ENCODE measurements at places on chromosomes 5 and 9.

DNA sequence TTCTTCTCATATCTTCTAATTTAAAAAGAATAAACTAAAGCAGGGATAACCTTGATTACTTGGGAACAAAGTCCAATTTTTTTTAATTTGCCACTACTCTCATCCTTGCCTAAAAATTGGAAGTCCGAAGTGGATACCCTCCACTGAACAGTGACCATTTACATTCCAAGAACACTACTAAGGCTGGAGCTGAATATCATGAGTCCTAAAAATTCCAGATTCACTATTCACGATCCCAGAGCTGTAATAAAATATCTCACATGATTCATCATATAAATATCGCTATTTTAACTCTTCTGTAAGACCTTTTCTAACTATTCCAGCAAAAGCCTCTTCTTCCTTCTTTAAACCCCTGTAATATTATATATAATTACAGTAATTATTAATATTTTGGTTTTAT is 57.4 kb downstream of the ATPSCKMT start:
- no peak for DNase-seq

- DNase-seq = no peak
Measured at GRCh38 chr5:34045023-34045422, 2.0 kb upstream of the C1QTNF3 start.

GRCh38 chr9:69677931-69678330 is 5.8 kb upstream of the APBA1 start:
- no peak for DNase-seq

- DNase-seq = no peak
Measured at GRCh38 chr5:75048457-75048953, 3.9 kb downstream of the GCNT4 start.

GRCh38 chr9:111531716-111532115 is 6.7 kb downstream of the ZNF483 start:
- DNase-seq = no peak

GRCh38 chr5:74948031-74948546 is 81.9 kb upstream of the FAM169A start:
- no peak for DNase-seq

DNA sequence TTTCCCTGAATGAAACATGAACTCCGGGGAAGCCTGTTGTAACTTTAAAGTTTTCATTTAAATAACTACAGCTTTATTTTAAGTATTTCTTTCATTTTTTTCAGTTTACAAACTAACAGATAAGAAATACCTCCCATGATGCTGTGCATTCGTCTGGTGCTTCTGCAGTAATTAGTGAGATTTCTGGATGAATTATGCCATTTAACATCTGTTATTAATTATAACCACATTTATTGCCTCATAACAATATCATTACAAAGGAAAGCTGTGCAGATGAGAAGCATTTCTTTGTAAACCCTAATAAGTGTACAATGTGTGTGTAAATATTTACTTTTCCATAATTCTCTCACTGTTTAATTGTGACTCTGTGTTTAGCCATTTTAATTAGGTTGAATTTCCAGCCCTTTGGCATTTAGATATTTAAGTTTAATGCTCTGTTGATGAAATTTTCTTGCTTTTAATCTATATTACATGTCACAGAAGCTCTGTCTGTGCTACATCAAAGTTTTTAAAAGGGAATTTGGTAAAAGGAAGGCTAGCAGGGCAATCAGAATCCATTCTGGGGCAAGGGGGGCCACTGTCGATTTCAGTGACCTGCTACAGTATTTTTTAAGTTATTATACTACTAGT is 418.0 kb downstream of the SPATA31D1 start:
- no peak for DNase-seq

GRCh38 chr5:73747696-73748380 is 121.8 kb downstream of the ARHGEF28 start:
- no peak for DNase-seq

DNA sequence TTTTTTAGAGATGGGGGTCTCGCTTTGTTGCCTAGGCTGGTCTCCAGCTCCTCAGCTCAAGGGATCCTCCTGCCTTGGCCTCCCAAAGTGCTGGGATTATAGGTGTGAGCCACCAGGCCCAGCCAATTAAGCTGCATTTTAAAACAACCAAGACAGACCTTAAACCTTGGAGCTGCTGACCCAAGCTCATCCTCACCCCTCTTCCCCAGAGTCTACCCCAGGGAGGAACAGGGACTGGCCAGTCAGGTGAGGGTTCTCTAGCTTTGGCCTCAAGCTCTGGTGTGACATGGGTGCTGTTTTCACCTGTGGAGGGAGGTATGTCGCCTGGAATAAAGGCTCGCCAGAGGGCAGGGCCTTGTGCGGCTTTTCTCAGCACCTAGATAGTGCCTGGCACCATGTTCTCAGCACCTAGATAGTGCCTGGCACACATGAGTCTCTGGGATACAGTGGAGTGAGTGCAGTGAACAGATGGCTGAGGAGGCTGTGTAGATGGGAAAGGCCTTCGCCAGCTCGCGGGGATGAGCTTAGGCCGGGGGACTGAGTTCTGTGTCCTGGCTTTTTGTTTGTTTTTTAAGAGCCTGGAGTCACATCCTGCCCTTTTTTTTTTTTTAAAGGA is 7.4 kb downstream of the CDK9 start:
- DNase-seq = no peak

DNA sequence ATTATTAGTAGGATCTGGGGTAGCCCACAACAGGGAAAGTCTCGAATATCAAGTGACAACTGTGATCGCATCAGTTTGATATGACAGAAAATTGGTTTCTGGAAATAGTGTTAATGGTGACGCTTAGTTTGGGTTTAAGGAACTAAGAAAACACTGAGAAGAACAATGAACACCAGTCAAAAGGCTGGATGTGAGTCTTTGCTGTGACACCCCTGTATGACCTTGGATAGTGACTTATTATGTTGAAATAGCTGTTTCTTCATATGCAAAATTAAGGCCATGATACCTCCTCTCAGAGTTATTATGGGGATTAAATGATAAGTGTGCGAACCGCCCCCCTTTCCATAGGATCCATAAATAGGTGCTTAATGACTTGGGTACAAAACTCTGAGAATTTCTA is 926 bp downstream of the DNAJC25 start:
- DNase-seq = no peak

DNA sequence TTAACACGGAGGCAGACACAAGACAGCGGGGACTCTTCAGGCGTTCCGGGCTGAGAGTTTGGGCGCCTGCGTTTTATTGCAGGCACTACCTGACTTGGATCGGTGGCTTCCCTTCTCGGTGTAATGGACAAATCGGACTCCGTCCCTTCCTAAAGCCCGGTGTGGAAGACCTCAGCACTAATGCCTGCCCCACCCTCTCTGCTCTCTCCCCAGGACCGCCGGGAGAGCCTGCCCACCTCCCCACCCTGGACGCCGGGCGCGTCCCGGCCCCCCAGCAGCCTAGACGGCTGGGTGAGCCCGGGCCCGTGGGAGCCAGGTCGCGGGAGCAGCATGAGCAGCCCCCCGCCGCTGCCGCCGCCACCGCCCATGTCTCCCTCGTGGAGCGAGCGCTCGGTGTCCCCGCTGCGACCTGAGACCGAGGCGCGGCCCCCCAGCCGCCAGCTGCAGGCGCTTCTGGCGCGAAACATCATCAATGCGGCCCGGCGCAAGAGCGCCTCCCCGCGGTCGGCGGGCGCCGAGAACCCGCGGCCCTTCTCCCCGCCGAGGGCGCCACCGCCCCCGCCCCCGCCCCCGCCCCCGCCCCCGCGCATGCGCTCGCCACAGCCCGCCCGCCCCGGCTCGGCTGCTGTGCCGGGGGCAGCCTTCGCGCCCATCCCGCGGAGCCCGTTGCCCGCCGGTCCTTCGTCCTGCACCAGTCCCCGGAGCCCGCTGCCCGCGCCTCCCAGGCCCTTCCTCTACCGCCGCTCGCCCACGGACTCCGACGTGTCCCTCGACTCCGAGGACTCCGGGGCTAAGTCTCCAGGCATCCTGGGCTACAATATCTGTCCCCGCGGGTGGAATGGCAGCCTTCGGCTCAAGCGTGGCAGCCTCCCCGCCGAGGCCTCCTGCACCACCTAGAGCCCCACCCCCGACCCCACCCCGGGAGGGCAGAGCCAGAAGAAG is 4.6 kb upstream of the MYOZ3 start:
- peak; percentile 69 for DNase-seq
